ENCODE measurements at places on chromosomes 2 and 18.

GRCh38 chr18:9542924-9543323, 67.6 kb downstream of the RALBP1 start:
- no peak for DNase-seq

GRCh38 chr2:43417300-43417699, 178.5 kb downstream of the THADA start:
- DNase-seq = no peak

- DNase-seq = no peak
These were observed 107.2 kb downstream of the COL6A3 start for GRCh38 chr2:237306787-237307170.

DNA sequence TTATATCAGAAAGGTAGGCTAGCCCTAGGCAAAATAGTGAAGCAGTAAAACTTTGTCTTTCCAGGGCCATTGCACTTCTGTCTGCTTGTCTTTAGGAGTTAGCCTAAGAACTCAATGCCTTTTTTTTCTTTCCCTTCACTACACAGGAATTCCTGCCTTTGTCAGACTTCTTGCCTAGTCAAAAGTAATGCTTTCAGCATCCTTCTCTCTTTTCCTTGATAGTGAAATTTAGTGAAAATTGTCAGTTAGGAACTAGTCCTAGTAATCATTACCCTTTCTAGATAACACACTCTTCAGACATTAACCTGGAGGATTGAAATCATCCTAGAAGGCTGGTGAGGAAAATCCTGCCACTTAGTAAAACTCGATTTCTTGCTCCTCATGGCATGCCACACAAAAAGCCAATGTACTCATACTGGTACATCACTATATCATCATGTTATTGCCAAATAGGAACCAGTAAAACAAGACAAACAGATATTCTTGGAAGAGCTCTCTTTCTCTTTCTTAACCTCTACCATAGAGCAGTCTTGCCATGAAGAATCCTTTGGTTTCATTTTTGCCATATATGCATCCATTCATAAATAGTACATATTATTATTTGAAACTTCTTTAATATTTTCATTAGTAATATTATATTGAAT, 320.5 kb downstream of the CTNNA2 start:
- no peak for DNase-seq

DNA sequence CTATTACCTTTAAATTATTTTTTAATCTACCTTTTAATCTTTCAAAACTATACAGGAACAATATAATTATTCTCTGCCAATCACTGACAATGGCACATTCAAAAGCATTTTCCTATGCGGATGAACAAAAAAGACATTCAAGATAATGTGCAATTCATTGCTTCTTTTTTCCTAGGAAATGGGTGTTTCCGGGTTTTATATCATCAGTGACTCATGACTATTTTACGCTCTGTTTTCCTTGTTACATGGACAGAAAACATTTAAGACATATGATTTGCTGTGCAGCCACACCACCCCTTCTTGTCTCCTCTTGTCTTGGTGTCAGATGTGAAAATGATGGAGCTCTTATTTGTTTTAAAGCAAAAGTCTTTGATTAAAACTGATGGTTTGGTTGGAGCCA, 184.7 kb upstream of the LINC00305 start:
- no peak for DNase-seq

- no peak for DNase-seq
These were observed 93.5 kb downstream of the UBE2E3 start for GRCh38 chr2:181073896-181074295.

DNA sequence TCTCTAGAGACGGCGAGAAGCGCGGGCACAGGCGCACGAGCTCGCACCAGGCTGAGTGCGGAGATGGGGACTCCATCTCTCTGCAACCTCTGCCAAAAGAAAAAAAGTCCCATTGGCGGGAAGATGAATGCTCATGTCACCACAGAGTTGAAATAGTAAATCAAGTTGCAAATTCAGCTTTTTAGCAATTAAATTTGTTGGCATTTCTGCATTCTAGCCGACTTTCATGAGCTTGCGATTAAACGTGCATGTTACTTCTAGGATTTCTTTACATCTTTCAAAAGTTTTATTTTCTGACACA, 588 bp downstream of the CHAC2 start:
- DNase-seq = no peak

DNA sequence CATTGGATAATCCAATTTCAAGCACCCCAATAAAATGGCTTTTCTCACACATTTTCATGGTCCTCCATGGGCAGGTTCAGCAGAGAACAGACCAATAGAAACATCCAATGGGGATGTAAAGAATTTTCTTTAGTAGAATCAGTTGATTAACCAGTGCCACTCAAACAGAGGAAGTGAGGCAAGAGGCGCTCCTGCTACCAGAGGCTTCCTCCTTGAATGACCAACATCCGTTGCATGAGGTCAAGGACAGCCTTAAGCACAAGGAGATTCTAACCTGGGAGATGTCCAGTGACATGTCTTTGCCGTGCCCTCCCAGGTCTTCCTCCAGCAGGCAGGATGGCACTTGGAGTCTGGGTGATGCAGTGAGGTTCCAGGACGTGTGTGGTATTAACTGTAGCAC, 146.6 kb downstream of the PIEZO2 start:
- DNase-seq = no peak

DNA sequence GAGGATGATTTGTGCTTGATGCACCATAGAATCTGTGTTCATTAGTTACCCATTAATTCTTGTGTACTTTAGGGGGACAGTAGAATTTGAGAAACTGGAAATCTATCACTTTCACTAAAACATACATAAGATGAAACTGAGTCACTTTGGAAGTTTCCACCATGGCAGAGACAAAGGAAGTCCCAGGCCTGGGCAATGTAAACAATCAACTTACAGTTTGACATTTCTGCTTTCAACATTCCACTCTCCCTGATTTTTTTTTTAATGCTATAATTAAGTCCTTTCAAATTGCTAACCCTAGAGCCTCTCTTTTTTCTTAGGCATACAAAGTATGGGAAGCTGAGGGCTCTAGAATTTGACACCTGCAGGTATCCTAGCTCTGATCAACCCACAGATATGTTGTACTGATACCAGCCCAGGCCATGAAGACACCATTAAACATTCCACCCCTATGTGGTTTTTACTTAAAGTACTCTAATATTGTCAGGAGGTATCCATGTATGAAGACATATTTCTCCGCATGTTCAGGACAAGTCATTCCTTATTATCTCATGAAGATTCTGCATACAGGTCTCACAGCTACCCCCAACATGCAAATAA, 88.5 kb upstream of the GLS start:
- no peak for DNase-seq

DNA sequence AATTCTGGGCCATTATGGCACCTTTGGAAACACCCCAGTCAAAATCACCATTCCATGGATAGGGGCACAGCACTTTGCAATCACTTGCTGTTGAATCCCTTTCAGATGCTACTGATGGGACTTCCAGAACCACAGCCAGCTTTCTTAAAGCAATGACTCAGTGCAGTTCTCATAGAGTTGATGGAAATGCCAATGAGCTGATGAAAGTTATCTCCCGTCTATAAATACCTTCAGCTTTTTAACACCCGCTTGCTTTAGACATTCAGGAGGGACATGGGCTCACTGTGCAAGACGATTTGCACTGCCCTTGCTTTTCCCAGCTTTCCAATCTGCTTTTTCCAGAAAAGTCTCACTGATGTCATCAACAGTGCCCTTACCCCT, 66.7 kb upstream of the RPL31 start:
- no peak for DNase-seq

All from activated CD4-positive, CD25-positive, alpha-beta regulatory T cell (primary cell).